ENCODE measurements at places on chromosomes 5 and 9.

- DNase-seq, result no peak
Measured at GRCh38 chr5:1244976-1245375, 19.8 kb downstream of the SLC6A18 start.

DNA sequence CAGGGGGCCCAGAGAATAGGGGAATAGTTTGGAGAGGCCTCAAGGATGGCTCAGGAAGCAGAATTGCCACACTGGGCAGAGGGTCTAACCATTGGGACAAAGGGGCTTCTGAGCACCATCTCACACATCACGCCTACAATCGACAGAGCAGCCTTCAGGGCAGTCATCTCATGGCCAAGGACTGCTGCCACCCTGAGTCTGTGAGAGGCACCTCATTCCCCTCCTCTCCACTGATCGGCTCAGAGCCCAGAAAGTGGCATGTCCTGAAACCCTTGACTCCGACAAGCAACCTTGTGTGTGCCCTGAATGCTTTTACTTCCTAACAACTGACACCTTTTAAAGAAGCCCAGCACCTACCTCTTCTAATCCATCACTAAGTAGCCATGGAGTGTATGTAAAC lies 128.9 kb upstream of the PTPN3 start:
- no peak for DNase-seq

DNA sequence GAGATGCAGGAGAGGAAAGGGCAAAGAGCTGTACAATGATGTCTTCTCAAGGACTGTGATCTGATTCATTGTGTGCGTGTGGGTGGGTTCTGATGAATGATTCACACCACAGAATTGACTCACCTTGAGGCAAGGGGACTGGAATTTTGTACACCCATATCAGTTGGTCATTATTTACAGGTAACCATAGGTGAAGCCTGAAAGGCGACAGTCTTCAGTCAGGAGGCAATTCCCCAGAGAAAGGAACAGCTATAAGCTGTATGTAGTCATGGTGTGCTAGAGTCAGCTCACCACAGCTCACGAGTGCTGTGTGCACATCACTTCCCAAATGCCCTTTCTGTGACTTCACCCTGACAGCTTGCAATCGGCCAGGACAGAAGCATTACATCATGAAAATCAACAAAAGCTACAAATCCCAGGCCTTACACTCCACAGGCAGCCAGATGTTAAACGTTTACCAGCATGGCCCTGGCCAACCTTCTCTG lies 87.6 kb upstream of the RPS23 start:
- DNase-seq, result no peak

GRCh38 chr5:13866792-13867191 lies 77.7 kb downstream of the DNAH5 start:
- no peak for DNase-seq

- no peak for DNase-seq
Measured at GRCh38 chr9:133264235-133264764, 10.7 kb downstream of the ABO start.

GRCh38 chr5:173591056-173591514 lies 25.4 kb downstream of the BOD1 start:
- DNase-seq, result no peak

GRCh38 chr5:1552521-1553255 lies 28.9 kb upstream of the LPCAT1 start:
- no peak for DNase-seq

GRCh38 chr5:149419859-149420544 lies 40.9 kb upstream of the IL17B start:
- DNase-seq, result no peak

- DNase-seq, result no peak
Measured at GRCh38 chr5:88770276-88771257, 112.4 kb downstream of the MEF2C start.

DNA sequence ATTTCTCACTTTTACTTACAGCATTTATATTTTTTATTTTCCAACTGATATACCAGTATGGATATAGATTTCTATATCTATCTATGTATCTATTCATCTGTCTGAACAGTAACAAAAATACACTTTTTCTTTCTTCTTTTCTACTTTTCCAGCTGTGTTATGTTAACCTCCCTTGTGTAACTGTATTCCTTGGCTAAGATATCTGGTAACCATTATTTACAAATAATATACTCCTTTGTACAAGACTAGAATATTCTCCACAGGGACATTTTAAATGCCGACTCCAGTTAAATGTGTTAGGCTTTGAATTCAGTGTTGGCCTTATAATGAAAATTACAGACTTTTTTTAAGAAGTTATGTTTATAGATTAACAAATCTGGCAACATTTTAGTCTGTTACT lies 168.7 kb downstream of the XRCC4 start:
- no peak for DNase-seq

DNA sequence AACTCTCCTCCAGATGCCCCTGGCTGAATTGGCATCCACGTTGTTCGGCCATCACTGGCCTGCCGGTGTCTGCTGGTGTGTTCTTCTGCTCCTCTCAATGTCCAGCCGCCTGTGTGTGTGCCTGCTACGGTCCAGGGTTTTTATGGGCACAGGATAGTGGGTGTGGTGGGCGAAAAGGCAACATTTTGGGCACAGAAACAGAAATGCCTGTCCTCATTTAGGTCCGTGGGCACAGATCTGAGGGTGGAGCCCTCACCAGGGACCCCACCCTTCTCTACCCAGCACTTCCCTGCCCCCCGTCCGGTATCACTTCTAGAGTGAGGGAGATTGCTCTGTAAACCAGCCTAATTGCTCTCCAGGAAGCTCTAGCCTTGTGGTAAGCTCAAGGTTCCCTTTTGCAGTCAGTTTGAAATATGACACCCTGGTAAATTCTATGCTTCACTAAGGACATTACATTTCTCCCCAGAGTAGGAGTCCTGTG lies 410.1 kb downstream of the MAT2B start:
- DNase-seq, result no peak

GRCh38 chr5:170974461-170974860 lies 112.6 kb downstream of the RANBP17 start:
- no peak for DNase-seq

DNA sequence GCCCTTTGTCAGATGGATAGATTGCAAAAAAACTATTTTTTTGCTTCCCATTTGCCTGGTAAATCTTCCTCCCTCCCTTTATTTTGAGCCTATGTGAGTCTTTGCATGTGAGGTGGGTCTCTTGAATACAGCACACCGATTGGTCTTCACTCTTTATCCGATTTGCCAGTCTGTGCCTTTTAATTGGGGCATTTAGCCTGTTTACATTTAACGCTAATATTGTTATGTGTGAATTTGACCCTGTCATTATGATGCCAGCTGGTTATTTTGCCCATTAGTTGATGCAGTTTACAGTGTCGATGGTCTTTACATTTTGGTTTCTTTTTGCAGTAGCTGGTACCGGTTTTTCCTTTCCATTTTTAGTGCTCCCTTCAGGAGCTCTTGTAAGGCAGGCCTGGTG lies 13.0 kb upstream of the DEPDC1B start:
- DNase-seq, result no peak

- no peak for DNase-seq
Measured at GRCh38 chr5:175335691-175336090, 108.3 kb downstream of the DRD1 start.

GRCh38 chr5:146311278-146311677 lies 27.4 kb upstream of the POU4F3 start:
- no peak for DNase-seq

GRCh38 chr5:54742417-54742891 lies 224.9 kb downstream of the SNX18 start:
- no peak for DNase-seq

DNA sequence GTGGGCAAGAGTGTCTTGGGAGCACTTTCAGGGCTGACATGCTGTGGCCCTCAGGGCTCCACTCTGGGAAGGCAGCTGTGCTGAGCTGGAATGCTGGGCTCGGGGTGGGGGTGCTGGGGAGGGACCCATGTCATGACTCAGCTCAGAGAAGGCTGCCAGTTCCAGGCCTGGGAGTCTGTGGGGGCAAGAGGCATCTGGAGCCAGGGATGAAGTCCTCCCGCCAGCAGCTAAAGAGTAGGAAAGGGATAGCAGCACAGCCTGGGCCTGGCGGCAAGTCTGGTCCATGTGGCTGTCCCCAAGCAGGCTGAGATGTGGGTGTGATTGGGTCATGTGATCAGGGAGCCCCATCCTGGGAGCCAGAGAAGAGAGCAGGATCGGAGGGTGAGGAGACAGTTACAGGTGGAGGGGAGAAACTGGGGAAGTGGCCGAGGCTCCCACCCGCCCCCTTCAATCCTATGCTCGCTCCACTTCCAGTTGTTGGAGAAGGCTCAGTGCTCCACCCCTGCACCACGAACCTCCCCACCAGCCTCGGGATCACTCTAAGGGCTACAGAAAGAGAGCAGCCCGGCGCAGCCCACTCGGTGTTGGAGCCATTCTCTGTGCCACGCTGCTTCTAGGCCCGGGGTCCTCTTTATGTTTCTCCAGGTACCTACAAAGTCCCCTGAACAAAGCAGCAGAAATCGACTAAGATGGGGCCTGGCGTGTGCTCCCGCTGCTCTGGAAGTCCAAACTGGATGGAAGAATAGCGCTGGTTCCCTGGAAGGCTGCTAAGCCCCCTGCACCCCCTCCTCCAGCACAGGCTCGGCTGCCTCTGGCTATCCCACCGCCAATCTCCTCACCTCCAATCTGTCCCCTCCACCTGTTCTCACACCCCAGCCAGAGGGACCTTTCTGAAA lies 12.0 kb downstream of the PDGFRB start:
- DNase-seq, result no peak

GRCh38 chr5:172141949-172142319 lies 46.1 kb downstream of the STK10 start:
- DNase-seq, result no peak

GRCh38 chr9:9949978-9950377 lies 662.8 kb downstream of the PTPRD start:
- DNase-seq, result no peak

DNA sequence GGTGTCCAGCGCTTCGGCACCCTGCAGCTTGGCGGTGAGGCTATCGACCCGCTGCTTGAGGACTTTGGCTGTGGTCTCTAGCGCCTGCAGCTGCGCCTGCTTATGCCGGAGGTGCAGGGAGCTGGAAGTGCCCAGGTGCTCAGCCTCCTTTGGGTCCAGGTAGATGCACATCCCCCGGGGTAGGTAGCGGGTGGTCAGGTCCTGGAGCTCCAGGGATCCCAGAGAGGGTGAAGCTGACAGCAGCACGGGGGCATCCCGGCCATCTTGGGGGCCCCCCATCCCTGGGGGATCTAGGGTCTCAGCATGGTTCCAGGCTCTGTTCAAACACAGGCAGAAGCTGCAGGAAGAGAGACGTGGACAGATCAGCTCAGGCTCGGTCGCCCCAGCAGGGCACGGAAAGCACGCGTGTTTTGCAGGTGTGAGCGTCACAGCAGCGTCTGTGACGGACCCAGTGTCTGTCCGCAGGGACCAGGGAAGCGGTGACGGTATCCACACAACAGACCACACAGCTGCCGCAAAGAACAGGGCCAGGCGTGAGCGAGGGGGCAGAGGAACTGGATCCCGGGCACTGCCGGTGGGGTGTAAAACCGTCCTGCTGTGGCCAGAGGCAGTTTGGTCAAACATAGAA lies 17.4 kb downstream of the CCDC187 start:
- no peak for DNase-seq

DNA sequence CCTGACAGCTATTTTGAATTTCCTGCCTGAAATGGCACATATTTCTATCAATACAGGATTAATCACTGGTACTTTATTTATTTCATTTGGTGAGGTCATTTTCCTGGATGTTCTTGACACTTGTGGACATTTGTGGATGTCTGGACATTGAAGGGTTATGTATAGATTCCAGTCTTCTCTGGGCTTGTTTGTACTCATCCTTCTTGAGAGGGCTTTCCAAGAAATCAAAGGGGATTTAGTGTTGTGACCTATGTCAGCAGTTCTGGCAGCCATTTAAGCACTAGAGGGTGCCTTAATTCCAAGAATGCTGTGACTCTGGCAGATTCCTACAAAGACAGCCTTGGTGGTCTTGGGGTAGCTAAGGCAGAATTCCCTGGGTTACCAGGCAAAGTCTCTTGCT lies 259.7 kb downstream of the CSNK1G3 start:
- no peak for DNase-seq

- DNase-seq, result no peak
Measured at GRCh38 chr5:170480260-170480659, 23.6 kb upstream of the KCNIP1 start.

DNA sequence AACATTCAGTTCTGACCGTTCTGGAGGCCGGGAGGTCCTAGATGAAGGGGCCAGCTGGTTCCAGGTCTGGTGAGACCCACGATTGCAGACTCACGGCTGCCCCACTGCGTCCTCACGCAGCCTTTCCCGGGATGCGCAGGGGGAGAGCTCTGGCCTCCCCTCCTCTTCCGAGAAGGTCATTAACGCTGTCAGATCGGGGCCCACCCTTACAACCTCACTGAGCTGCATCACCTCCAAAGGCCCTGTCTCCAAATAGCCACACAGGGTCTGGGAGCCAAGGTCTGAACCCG lies 66.6 kb upstream of the PPP1R26 start:
- DNase-seq, result no peak

- no peak for DNase-seq
Measured at GRCh38 chr9:127778280-127779135, at the start of gene SH2D3C. Gene SH2D3C (minus strand): TSS chr9:127778666. CDS start chr9:127778627, 39 bp downstream.

- DNase-seq, result no peak
Measured at GRCh38 chr5:59693492-59694309, 199.8 kb downstream of the PDE4D start.

- DNase-seq, result no peak
Measured at GRCh38 chr9:81108821-81109220, 580.5 kb downstream of the TLE1 start.

Data from activated T-helper 1 cell treated with anti-CD3 and anti-CD28 coated beads, Interleukin-2, amount 50 U/mL, for 16 hours (primary cell).